Femur (tissue), 1 donor: ENCODE measurements at places on chromosomes 4 and X.

DNA sequence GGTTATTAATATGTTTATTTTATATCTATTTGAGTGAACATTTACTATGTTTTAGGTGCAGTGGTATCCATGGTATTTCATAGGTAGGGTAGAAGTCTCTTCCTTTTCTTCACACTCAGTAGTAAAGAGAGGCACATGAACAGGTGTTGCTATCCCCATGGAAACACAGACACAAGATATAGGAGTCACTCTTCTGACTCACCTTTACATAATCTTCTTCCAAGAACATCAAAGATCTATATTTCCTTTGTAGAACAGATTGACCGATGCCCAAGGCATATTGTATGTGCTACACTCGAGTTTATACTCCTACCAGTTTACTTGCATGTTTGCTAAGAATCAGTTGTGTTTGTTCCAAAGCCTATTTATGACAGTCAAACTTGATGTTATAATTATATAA is 1997.4 kb downstream of the C4orf33 start:
- no peak for DNase-seq

GRCh38 chrX:288561-288991 is 7.4 kb downstream of the PLCXD1 start:
- no peak for DNase-seq

- DNase-seq: peak; percentile 20
Measured at GRCh38 chr4:3071811-3072210, 2.5 kb downstream of the HTT-AS start.

GRCh38 chr4:185275501-185275900 is 66.1 kb downstream of the SNX25 start:
- DNase-seq: no peak

DNA sequence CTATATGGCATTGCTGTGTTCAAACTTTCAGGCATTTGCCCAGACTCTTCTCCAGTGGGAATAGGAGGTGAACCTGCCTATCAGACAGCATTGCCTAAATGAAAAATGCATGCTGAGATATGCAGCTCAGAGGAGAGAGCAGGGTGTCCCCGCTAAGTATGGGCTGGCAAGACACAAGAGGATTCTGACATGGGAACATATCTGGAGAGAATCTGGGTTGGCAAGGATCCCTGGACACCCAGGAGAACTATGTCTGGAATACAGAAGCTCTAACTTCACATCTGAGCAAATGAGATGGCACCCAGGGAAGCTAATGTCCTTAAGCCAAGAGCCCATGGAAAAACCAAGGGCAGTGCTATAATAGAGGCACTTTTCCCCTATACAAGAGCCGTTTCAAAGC is 18.4 kb downstream of the PPARGC1A start:
- DNase-seq: no peak

DNA sequence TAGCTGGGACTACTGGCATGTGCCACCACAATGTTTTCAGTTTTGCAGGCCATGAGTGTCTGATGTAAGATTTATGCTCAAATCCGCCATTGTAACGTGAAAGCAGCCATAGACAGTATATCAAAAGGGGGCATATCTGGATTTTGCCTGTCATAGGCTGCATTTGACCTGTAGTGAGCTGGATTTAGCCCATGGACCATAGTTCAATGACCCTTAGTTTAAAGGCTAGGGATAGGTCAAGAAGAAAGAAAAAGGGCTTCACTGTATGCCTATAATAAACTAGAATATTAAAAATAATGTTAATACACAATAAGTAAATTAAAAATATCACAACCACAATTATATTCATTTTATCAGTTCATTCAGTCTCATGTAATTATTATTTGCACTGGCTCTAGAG is 181.8 kb downstream of the STIM2 start:
- DNase-seq: no peak

- DNase-seq: no peak
Measured at GRCh38 chr4:5712517-5712916, 1.5 kb downstream of the EVC start.

DNA sequence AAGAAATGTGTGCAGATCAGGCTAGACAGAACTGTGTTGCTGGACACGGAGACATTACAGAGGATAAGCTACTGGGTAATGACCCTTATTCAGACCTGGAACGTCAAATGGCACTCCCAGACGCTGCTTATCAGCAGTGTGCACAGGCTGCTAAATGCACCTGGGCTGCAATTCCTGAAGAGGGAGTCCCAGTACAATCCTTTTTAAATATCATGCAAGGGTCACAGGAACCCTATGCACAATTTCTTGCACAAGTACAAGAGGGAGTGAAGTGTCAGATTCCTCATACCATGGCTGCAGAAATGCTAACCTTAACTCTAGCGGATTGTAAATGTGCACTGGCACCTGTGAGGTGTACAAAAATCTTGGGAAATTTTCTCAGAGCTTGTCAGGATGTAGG is 16.9 kb downstream of the SPIN2B start:
- DNase-seq: no peak

DNA sequence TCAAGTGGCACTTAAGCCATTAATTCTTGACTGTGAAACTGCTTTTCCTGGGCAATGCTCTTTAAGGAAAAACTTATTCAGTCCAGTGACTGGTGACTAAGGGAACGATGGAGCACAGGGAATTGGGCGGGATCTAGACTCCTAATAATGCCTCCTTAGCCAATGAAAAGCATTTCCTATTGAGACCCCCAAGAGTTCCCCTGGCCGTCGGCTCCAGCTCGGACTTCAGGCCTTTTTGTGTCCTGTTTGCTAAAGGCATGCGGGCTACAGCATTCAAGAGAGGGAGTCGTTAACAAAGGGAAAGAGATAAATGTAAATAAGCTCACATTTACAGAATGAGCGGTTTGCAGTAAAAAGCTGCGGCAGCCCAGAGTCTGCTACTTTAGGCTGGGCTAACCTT is at the start of gene LPAR4:
LPAR4 (plus strand) TSS at position 232 of the 400 bp plus-strand sequence. CDS start 7,150 bp downstream, outside the sequence.
- DNase-seq: peak; percentile 61

GRCh38 chr4:108458681-108459080 is 161.7 kb upstream of the RPL34 start:
- no peak for DNase-seq

- DNase-seq: peak; percentile 61
Measured at GRCh38 chr4:140152751-140153418, 1.1 kb downstream of the MAML3 start.

- DNase-seq: peak; percentile 35
Measured at GRCh38 chrX:71181558-71181909, 36.9 kb downstream of the NLGN3 start.

GRCh38 chrX:9708923-9709553 is 56.6 kb downstream of the GPR143 start:
- peak; percentile 87 for DNase-seq

GRCh38 chrX:7146020-7146702 is 1.4 kb upstream of the STS start:
- DNase-seq: no peak

DNA sequence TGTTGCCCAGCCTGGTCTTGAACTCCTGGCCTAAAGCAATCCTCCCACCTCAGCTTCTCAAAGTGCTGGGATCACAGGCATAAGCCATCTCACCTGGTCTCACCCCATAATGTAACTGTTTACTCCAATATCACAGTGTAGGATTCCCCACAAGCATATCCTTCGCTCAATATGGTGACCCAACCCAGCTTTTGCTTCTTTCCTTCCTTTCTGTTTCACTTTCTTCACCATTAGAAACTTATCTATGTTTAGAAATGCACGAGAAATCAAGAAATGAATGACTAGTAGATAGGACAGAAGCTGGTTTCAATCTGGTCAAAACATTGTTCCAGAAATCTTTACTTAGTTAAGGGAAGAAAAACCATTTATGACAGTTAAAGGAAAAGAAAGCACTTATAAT is 18.9 kb downstream of the TSPAN5 start:
- no peak for DNase-seq

- DNase-seq: no peak
Measured at GRCh38 chr4:116374815-116375214, 710.6 kb downstream of the TRAM1L1 start.

DNA sequence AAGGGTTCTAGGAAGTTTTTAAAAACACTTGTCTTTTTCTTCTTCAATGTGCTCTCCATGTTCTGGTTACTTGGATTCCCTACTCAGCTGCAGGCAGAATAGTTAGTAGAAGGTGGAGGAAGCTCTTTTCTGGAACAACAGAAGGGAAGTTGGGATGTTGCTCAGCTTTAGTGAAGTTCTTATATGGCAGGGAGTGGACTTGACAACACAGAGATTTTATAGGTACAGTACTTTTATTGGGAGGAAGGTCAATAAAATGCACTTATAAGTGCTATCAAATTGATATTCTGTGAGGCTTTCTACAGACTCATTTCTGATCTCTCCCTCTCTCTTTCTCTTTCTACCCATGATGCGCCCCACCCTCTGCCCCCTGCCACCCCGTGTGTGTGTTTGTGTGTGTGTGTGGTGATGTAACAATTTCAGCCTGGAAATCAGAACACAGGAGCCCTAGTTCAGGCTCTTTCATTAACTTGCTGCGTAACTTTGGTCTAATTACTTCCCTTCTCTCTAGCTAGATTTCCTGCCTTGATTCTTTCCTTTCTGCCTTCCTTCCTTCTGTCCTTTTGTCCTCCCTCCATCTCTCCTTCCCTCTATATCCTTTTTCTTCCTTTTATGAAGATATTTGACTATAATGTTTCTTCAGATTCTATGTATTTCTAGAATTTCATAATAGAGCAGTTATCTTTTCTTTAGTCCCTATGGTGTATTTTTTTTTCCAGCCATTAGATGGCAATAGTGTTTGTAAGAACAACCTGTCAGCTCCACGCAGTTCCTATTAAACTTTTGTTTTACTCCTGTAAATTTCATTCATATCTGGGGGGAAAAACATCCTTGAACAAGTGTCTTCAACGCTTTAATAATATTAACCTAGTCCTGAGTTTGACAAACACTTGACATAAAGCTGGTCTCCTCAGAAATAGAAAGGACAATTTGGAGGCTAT is 37.1 kb downstream of the HEPH start:
- DNase-seq: no peak

DNA sequence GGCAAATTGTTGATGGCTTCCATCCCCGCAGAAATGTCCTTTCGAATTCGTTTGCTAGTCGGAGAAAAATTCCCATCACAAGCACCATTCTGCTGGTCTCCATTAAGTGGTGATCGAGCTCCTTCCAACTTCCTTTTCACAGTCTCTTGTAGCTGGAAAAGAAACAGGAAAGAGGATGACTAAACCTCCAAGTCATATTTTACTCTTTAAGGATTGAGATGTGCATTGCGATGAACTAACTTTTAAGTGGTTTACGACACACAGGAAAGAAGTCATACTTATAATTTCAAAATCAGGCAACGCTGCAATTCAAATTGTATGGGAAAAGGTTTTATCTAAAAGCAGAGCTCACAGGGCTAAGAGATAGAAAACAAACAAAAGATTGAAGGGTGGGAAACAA is 225.2 kb downstream of the MGST2 start:
- no peak for DNase-seq

DNA sequence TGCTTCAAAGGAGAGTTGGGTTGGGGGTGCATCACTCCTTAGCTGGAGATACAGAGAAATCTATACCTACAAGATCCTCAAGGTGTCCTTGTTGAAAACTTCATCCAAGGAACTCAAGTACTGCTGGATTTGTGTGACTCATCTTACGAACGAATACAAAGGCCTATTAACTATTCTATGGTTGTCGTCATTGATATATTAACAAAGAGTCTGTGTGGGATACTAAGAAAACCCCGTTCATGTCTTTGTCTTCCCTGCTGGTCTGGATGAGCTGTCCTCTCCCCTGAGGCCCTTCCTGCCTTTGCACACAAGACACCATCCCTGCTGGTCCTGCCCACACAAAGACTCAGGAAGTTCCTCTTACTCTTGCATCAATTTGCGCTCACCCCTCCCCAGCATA is 54.9 kb upstream of the IRF2 start:
- no peak for DNase-seq

GRCh38 chrX:8673201-8673600 is 58.7 kb downstream of the ANOS1 start:
- peak; percentile 47 for DNase-seq

DNA sequence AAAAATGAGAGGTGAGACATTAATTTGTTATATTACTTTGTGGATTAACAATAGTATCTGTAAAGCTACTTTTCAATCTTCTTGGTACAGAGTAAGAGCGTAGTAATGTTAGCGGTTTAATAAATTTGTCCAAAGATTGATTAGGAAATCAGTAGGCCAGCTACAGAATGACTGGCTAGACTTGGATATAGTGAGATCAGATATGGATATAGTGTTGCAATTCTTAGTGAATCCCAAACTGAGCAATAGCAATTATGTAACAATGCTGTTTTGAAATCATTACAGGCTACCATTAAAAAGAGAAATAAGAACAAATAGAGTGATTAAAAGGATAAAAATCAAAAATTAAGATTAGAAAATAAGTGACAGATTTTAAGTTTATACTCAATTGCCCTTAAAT is 847 bp upstream of the UGT2A2 start:
- no peak for DNase-seq

DNA sequence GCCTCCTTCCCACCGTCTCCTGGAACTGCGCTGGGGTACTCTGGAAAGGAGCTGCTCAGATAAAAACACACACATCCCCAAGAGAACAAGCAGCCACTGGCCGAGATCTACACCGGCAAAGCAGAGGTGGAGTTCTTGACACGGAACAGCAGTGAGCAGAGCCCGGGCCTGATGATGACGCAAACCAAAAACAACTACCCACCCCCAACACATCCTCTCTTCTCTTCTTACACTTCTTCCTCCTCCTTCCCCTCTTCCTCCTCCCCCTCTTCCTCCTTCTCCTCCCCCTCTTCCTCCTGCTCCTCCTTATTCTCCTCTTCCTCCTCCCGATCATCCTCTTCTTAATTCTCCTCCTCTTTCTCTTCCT is 4.6 kb downstream of the PNMA5 start:
- DNase-seq: no peak

DNA sequence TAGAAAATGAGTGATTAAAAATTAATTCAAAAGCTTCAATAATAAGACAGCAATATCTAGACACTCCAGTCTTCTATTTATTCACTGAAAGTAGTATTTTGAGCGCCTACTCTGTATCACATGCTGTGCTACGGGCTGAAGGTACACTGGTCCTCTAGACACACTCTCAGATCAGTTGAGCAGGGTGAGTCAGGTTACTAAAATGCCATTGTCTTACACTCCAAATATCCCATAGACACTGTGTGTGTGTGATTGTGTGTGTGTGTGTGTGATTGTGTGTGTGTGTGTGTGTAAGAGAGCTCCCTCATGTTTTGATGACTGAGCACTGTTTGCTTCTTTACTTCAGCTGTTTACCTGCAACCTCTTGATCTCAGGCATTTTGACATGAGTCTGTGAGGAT is 342.8 kb upstream of the BOD1L1 start:
- no peak for DNase-seq

- DNase-seq: no peak
Measured at GRCh38 chr4:2306773-2307410, 45.0 kb upstream of the MXD4 start.

- DNase-seq: no peak
Measured at GRCh38 chr4:99832321-99832720, 15.7 kb downstream of the DAPP1 start.

DNA sequence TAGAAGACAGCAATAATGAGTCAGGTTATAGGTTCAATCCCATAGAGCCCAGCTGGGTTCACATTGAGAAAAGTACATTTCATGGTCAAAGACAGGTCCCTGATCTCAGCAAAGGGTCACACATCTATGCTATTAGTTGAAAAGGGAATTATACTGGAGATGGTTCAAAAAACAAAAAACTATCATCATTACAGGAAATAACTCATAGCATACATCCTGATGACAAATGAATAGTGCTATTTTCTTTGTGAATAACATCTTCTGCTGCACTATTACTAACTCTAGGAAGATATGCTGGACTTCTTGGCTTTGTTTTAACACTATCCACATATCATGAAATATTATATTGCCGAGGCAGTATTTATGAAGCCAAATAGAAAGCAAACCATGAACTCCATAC is 202.5 kb upstream of the MAB21L2 start:
- DNase-seq: no peak
